NCI-H1048 (cell line): ENCODE measurements at places on chromosomes 11 and 22.

GRCh38 chr22:21970800-21971617, 11.6 kb downstream of the TOP3B start:
- DNase-seq, result no peak

GRCh38 chr11:6481924-6482275, 599 bp downstream of the TIMM10B start:
- no peak for DNase-seq

DNA sequence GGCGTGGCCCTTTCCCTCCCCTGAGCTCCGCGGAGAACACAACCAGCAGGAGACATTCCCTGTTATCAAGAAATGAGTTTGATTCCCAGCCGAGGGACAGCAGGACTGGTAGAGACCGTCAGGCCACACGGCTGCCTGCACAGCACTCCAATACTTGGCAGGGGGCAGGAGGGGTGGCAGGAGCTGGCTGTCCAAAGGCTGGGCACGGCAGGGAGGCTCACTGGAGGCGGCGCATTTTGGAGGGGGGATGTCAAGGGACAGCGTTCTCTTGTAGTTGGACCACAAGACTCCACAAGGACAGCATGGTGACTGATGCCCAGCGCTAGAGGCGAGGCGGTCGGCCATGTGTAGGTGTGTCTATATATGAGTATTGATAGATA, 66.7 kb upstream of the A4GALT start:
- DNase-seq, result no peak

DNA sequence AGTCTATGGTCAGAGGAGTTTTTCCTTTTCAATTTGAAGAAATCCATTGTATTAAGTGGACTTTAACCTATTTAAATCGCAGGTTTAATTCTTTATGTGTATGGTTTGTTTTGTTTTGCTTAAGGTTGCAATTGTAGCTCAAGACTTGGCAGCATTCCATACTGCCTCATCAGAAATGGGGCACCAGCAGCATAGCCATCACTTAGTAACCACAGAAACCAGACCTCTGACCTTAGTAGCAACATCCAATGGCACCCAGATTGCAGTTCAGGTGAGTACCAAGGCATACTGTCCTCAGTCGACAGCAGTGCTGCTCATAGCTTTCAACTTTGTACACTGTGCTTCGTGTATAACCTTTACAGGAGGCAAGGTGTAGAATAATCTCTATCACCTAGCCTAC, 48.4 kb upstream of the WEE1 start:
- DNase-seq, result no peak

GRCh38 chr22:48950151-48950915, 877.3 kb downstream of the BRD1 start:
- DNase-seq, result no peak

- DNase-seq, result no peak
Measured at GRCh38 chr11:129637473-129637872, 178.2 kb upstream of the TMEM45B start.

DNA sequence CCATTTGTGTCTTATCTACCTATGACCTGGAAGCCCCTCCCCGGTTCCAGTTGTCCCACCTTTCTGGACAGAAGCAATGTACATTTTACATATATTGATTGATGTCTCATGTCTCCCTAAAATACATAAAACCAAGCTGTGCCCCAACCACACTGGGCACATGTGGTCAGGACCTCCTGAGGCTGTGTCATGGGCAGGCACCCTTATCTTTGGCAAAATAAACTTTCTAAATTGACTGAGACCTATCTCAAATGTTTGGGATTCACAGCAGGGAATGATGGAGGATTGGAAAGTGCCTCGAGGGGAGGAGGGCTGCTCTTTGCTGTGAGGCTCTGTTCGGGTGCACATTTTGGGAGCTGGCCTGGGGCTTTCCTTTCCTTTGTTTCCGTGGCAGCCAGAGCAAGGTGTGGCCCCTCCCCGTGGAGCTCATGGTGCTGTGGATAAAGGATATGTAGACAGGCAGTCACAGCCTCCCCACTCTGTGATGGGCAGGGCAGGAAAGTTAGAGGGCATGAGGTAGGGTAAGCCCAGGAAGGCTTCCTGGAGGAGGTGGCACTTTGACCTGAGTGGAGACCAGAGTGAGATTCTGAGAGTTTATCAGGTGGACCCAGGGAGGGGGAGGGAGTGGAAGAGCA, 615.6 kb downstream of the TBC1D22A start:
- no peak for DNase-seq

DNA sequence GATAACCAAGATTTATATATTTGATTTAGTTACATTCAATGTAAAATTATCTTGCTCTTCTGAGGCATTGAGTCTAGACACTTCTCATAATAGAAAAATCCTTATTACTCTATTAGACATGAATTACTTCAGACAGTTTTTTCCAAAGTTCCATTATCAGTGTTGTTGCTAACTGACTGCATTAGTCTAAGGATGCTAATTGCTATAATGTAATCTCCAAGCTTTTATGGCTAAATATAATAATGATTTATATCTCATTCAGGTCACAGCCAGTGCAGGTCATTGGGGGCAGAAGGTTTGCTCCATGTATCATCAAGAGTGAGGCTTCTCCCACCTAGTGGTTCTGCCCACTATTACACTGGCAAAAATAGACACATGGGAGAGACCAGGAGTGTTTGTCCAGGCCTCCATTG, 377.2 kb upstream of the DDI1 start:
- DNase-seq, result no peak

DNA sequence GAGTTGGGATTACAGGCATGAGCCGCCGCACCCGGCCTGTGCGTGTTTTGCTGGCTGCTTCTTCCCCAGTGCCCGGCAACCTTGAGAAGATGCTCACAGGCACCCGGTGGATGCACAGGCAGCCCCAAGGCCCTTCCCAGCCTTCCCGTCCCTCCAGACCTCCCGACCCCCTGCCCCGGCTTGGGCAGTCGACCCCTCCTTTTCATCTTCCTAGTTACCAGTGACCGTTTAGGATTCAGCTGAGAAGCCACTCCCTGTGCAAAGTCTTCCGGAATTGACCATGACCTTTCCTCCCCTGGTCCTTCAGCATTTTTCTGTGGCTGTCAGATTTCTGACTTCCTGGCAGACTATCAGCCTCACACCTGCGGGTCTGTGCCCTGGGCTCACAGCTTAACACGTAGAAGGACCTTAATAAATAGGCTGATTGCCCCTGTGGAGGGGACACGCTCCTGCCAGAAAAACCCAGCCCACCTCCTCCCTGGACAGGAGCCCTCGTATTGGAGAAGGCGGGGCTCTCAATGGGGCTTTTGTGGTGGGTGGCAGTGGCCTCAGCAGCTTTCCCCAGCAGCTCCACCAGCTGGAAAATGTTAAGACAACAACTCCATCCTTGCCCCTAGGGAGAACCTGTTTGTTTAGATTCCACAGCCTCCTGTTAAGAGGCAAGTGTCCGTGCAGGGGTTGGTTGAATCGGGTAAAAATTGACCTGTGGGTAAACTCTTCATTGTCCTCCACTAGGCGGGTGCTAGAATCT, 10.4 kb upstream of the ANO1 start:
- no peak for DNase-seq

- no peak for DNase-seq
Measured at GRCh38 chr11:48049036-48049435, 68.7 kb downstream of the PTPRJ start.

DNA sequence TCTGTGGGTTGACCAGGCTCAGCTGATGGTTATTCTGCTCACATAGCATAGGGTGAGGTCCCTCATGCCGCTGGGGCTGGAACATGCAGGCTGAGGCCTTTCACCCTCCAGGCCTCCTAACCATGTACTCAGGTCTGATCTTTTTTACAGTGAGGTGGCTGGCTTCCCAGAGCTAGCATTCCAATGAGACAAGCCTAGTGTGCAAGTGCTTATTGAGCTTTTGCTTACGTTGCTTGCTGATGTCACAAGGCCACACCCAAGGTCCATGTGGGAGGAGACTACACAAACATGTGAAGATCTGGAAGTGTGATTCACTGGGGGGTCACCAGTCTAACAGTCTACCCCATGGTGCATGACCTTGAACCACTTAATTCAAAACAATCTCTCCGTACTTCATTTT, 33.9 kb downstream of the ISX start:
- no peak for DNase-seq

DNA sequence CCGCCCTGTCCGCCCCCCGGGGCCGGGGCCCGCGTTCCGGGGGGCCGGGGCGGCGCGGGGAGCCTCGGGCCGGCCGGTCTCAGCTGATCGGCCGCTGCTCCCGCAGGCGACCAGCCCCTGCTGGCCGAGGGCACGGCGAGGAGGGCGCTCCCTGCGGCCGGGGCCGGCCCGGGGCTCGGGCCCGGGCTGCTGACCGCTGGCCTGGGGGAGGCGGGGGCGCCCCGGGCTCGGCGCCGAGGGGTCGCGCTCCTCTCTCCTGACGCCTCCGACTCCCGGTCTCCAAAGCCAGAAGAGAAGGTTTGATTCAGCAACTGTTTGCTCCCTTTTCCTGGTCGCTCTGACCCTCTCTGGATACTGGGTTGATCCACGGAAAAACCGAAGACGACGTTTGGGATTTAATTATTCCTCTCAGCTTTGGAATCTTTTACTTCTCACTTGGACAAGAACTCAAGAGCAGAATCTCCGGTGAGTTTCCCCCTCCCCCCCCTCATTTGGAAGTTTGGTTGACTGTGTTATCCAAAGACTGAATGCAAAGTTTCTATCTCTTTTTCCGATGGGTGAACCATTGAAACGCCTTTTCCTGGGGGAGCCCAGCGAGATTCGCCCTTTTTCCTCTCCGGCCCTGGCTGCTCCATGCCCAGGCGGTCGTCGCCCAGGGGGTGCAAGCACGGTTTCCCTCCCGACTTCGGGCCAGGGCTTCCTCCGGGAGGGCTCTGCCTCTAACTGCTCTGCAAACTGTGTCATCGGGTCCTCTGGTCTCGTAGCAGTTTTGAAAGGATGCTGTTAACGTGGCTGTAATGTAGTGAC, 725 bp downstream of the KDM2A start:
- no peak for DNase-seq

DNA sequence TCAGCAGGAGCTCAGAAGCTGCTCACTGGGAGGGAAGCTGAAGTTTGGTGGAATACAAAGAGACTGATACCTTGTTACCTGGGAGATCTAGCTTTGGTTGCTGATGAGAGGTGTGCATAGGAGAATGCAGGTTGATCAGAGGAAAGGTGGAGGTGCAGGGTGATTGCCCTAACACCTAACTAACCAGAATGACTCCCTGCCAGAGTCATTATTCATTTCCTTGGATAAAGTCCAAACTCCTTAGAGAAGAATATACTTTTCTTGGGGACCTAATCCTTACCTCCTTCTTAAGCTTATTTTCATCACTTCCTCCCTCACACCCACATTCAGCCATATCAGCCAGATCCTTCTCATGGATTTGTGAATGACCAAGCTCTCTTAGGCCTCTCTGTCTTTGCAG, 814.2 kb upstream of the TENM4 start:
- DNase-seq, result no peak

DNA sequence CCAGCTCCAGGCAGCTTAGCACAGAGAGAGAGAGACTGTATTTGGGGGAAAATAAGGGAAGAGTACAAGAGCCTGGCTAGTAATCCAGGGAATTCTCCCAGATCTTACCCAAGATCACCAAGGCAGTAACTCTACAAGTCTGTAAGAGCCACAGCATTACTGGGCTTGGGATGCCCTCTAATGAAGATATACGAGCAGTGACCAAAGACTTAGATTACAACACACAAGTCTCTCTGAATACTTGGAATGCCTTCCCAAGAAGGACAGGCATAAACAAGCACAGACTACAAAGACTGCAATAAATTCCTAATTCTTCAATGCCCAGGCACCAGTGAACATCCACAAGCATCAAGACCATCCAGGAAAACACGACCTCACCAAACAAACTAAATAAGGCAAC, 17.7 kb downstream of the DNAJC24 start:
- no peak for DNase-seq

DNA sequence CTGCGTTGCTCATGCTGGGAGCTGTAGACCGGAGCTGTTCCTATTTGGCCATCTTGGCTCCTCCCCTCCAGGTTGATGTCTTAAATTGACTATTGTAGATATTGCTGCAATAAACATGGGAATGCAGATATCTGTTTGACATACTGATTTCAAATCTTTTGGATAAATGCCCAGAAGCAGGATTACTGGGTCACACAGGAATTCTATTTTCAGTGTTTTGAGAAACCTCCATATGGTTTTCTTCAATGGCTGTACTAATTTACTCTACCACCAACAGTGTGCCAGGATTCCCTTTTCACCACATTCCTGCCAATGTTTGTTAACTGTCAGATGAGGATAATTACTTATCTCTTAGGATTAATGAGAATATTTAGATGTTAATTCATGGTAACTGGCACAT, 467.0 kb downstream of the LUZP2 start:
- no peak for DNase-seq

GRCh38 chr11:129280027-129280811, 88.1 kb upstream of the ARHGAP32 start:
- DNase-seq, result no peak

GRCh38 chr11:70521475-70522308, 123.4 kb downstream of the CTTN start:
- no peak for DNase-seq
